Substantia nigra (tissue), 51 donors: ENCODE measurements at places on chromosomes 1 and 21.

DNA sequence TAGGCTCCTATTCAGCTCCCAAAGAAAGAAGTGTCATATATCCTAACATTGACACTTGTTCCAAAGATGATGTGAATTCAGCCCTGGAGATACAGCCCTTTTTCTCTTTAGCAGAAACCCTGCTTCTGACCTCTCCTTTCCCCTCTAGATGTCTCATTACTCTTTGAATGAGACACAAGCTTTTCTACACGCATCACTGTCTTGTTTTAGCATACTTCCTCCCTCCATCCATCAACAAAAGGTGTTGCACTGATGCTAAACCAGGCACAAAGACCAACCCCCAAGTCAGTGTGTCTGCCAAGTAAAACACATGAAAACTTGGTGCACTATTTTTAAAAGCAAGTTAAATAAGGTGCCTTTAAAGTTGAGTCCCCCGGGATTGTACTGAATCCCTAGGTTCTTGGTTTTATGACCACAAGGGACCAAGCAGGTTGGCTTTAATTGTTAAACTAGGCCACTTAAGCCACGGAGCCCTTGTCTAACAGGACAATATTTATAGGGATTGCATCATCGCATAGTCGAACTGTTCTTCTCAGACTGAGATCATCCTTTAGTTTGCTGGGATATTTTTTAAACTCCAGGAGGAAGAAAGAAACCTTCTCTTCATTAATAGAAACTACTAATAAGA lies 101.0 kb upstream of the GUCA2B start:
- no peak for DNase-seq

DNA sequence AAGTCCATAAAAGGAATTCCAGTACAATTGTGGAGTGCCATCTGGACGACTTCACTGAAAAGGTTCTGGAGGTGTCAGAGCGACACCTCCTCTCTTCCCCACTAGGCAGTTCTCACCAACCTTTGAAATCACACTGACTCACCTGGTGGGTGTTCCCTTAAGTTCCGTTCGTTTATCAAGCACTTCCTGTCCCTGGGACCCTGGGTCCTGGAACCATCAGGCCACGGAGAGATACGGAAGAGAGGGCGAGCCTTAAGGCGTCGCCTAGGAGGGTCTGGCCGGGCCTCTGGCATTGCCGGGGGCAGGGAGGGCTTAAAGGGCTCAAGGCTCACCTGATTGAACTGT lies 317 bp downstream of the SPAG17 start:
- DNase-seq = no peak

GRCh38 chr1:150507912-150508864 lies at the start of gene ECM1:
Gene ECM1, plus strand, starts transcription at chr1:150508109. Its CDS starts 101 bp downstream, at chr1:150508210.
- no peak for DNase-seq

GRCh38 chr1:113178106-113178505 lies 105.1 kb downstream of the LRIG2 start:
- DNase-seq = no peak

- no peak for DNase-seq
Observed at GRCh38 chr1:246559310-246559709, 6.8 kb downstream of the TFB2M start.
